ENCODE measurements at places on chromosomes 3 and 15. TPM values are rescaled to one million over a fixed set of nuclear protein-coding genes. Genes with fewer than 3 reads are reported as not detected.

The USP50 gene
- total RNA-seq, result not detected

The GLDN gene
- total RNA-seq, result under 0.01 TPM

The GOLGA6B gene
- total RNA-seq, result not detected

The WDR76 gene
- total RNA-seq, result 15.6 TPM

The ISLR2 gene
- not detected for total RNA-seq

The LPP gene
- total RNA-seq, result 29.6 TPM

The A4GNT gene
- total RNA-seq, result not detected

The UBA5 gene
- total RNA-seq, result 35.7 TPM

The MAP1A gene
- total RNA-seq, result 0.65 TPM

The GRAMD2A gene
- total RNA-seq, result 0.30 TPM

The PLXNA1 gene
- total RNA-seq, result 47.4 TPM
